ENCODE measurements at places on chromosomes 12 and 14. TPM values are rescaled to one million over a fixed set of nuclear protein-coding genes. Genes with fewer than 3 reads are reported as not detected.

Gene PAX9
- 4.4 TPM for total RNA-seq

Gene CLEC2A
- total RNA-seq: not detected

Gene SCARB1
- 112 TPM for total RNA-seq

Gene SERPINA9
- total RNA-seq: not detected

Gene LMBR1L
- total RNA-seq: 48.1 TPM

Gene PTHLH
- total RNA-seq: not detected
